Jurkat, Clone E6-1 (cell line): ENCODE measurements at places on chromosomes 5 and 9.

- no peak for DNase-seq
Observed at GRCh38 chr5:164359260-164360255, 854.1 kb downstream of the MAT2B start.

DNA sequence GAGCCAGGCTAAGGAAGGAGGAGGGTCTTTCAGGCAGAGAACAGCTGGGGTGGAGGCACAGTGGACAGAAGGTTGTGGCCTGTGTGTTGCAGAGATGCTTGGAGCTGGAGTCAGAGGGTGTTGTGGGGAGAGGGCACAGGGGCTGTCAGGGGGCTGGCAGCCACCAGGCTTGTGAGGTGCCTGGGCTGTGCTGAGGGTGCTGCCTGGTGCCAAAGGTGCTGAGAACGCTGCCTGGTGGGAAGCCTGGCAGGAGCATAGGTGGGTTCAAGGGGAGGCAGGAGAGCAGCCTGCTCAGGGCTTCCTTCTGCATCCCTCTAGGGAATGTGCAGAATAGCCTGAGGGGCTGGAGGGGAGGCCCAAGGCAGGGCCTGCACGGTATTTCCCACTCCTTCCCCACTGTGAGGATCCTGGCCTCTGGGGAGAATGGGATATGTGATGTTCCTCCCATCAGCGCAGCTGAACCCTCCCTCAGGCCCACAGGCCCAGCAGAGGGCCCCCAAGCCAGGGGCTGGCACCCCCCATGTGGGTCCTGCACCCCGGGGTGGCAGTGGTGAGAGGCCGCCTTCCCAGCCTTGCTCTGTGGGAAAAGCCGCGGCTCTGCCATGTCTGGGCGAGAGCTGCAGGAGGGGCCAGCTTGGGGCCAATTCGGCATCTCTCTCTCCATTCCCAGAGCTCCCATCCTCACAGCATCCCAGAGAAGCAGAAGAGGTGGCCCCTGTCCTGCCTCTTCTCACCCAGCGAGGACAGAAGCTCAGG is 76.3 kb downstream of the CACNA1B start:
- DNase-seq: no peak

- no peak for DNase-seq
Observed at GRCh38 chr5:52746539-52746938, 41.2 kb upstream of the ITGA1 start.

DNA sequence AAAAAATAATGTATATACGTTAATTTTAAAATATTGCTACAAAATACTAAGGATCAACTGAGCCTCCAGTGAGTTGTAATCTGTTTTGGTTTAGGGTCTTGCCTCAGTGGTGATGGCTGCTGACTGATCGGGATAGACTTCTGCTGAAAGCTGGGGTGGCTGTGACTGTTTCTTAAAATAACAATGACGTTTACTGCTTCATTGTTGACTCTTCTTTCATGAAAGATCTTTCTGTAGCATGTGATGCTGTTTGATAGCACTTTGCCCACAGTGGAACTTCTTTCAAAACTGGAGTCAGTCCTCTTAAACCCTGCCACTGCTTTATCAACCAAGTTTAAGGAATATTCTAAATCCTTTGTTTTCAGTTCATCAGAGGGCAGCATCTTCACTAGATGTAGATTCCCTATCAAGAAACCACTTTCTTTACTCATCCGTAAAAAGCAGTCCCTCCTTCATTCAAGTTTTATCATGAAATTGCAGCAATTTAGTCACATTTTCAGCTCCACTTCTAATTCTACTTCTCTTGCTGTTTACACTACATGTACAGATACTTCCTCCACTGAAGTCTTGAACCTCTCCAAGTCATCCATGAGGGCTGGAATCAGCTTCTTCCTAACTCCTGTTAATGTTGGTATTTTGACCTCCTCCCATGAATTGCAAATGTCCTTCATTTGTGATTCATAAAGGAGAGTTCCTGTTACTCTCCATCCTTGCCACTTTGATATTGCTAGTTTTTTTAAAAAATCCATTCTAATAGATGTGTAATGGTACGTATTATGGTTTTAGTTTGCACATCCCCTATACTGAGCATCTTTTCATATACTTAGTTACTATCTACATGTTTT is 41.5 kb upstream of the PTPDC1 start:
- no peak for DNase-seq

- DNase-seq: no peak
Observed at GRCh38 chr9:91500509-91501014, 76.9 kb upstream of the NFIL3 start.

DNA sequence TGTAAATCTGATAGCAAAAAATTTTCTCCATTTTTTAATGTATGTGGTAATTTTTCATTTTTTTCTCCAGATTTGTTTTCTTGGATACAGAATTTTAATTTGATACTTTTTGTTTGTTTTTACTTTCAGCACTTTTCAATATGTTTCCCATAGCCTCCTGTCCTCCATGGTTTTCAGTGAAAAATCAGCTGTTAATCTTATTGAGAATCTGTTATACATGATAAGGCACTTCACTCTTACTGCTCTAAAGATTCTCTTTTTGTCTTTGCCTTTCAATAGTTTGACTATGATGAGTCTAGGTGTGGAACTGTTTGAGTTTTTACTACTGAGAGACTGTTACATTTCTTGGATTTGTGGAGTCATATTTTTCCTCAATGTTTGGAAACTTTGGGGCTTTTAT is 455.7 kb upstream of the NUDT12 start:
- DNase-seq: no peak

GRCh38 chr9:33374190-33374589 is 28.2 kb downstream of the AQP7 start:
- DNase-seq: no peak

DNA sequence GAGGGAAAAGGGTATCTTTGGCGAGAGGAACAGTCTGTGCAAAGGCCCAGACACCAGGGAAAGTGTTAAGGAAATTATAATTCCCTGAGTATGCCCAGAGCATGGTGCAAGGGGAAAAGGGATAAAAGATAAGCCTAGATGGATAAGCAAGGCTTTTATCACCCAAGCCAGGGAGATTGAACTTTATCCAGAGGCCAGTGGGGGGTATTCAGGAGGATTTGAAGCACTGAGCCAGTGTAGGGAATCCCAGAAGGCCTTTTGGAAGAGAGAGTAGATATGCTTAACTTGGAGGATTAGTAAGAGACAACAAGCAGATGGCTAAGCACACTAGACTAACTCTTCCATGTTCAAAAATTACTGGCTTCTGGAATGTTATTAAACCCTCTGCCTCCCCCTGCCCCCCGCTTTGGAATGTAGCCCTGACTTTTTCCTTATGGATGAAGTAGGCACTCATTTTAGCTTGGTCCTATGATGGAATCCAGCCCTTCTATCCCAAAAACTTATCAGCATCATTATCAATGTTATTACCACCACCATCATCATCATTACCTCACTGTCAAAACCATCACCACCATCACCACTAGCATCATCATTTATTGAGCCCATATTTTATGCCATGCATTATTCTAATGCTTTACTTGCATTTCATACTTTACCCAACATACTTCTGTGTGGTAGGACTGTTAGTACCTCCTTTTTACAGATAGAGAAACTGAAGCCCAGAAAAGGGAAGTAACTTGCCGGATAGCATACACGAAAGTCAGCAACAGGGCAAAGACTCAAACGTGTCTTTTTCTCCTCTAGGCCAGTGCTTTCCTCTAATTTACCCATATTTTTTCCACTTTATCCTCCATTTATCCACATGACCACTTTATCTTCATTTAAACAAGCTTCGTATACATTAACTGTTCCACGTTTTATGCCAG is 237.0 kb downstream of the PAPPA start:
- no peak for DNase-seq

DNA sequence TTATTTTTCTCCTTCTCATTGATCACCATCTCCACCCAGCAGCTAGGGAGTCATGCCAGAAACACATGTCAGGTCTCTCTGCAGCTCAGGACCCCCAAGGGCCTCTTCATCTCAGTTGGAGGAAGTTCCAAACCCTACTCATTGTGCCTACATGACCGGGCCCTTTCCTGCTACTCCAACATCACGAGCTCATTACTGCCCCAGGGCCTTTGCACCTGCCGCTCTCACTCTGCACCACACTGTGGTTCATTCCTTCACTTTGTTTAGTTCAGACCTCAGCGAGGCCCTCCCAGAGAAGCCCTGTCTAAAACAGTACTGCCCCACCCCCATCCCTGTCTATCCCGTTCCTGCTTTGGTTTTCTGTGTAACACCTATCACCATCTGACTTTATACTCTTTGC is 22.1 kb upstream of the AKNA start:
- no peak for DNase-seq

- no peak for DNase-seq
Observed at GRCh38 chr9:127921557-127922120, 4.8 kb upstream of the ST6GALNAC4 start.

- DNase-seq: no peak
Observed at GRCh38 chr5:176965633-176966032, 40.9 kb downstream of the UIMC1 start.
